ENCODE measurements at places on chromosomes 6 and 20.

DNA sequence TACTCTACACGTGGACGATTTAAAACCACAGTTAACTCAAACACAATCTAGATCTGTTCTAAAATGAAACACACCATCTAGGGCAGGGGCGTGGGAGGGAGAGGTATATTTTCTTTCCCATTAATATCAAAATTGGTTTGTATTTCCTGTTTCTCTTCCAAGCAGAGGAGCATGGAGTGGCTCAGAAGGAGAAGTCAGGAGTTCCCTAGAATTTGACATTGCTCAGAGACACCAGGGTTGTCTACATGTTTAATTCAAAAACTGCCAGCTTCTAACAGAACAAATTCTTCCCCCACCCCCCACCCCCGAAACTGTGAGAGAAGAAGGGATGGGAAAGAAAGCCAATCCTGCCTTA lies 2.3 kb downstream of the PREX1 start:
- no peak for DNase-seq

GRCh38 chr6:112304680-112305079 lies 42.5 kb upstream of the RFPL4B start:
- DNase-seq: no peak

DNA sequence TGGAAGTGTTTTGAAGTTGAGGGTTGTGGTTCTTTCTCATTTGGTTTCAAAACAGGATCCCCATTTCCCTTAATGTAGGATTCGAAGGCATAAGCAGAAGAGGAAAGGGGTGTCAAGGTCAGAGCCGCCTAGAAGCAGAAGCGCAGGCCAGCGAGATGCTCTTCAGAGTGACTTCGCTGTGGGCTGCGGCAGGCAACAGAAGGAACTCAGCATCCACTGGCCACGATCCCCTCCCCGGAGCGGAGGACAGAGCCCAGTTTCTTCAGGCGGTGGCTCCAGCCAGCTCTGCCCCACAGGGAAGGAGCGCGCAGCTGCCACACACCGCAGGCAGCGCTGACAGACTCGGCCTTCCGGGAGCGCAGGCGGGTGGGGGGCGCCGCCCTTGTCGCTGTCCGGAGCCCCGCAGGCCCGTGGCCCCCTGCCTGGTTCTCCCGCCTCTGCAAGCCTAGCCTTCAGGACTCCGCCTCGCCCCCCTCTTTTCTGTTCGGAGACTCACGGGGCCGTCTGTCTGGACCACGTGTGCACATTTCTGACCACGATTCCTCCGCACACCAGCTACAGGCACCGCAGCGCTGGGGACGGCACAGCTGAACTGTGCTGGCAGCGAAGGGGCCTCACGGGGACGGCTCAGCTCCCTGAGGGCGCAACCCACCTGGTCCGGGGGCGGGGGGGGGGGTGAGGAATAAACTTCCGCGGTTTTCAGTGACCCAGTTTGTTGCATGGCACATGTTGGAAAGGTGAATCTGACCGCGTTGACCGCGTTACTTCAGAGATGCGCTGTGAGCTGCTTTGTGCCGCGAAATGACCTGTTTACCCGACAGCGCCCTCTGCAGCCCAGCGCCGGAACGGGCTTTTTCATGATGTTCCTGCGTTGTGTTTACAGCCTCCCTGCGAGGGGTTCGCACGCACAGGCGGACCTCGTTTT lies 26.1 kb downstream of the TTLL2 start:
- DNase-seq: peak; percentile 86

- no peak for DNase-seq
Observed at GRCh38 chr6:143607974-143608373, 69.8 kb upstream of the PHACTR2 start.

DNA sequence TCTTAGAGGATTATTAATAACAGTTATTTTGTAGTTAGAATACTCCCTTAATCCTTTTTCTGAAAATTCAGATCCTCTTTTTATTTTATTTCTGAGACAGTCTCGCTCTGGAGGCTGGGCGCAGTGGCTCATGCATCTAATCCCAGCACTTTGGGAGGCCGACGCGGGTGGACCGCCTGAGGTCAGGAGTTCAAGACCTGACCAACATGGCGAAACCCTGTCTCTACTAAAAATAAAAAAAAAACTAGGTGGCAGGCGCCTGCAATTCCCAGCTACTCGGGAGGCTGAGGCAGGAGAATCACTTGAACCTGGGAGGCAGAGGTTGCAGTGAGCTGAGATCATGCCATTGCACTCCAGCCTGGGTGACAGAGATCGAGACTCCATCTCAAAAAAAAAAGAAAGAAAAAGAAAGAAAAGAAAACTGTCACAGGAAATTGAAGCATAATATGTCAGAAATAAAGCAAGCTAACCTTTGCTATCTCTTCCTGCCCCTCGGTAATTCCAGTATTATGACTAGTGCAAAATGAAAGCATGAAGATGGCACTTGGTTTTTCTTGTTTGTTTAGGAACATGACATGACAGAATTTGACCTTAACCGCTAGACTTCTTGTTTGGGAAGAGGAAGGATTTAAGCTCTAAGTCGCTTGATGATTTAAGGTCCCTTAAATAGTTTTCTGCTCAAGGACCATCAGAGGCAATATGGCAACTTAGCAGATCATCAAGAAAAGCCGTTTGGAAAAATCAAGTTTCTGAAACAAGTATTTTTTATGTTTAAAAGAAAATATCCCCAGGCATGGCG lies 1.8 kb upstream of the RBM39 start:
- no peak for DNase-seq

Measured in activated gamma-delta T cell treated with Interleukin-2 at 50 U/mL for 16 hours (primary cell).